ENCODE measurements at places on chromosomes 2 and 18. TPM values are rescaled to one million over a fixed set of nuclear protein-coding genes. Genes with fewer than 3 reads are reported as not detected.

BOLL gene
- 2.8 TPM for total RNA-seq

INPP5D gene
- 9.1 TPM for total RNA-seq

MC4R gene
- 0.21 TPM for total RNA-seq

CFAP65 gene
- not detected for total RNA-seq

D2HGDH gene
- total RNA-seq = 23.1 TPM

TLX2 gene
- not detected for total RNA-seq

RTP5 gene
- not detected for total RNA-seq

TRIM43 gene
- not detected for total RNA-seq

MALL gene
- 19.2 TPM for total RNA-seq

ITSN2 gene
- total RNA-seq = 44.4 TPM

AQP12B gene
- total RNA-seq = not detected

SIX2 gene
- 14.4 TPM for total RNA-seq

SLC35G4 gene
- total RNA-seq = not detected

LRRTM1 gene
- 0.62 TPM for total RNA-seq

COL3A1 gene
- 6,407 TPM for total RNA-seq

GREB1 gene
- 6.9 TPM for total RNA-seq

ACMSD gene
- total RNA-seq = not detected

COL6A3 gene
- 661 TPM for total RNA-seq

ITGA6 gene
- total RNA-seq = 200 TPM

TMEM247 gene
- total RNA-seq = not detected

ACTG2 gene
- total RNA-seq = 7.9 TPM

PRKAG3 gene
- total RNA-seq = 19.7 TPM

ASB18 gene
- 3.5 TPM for total RNA-seq

MYOM1 gene
- 662 TPM for total RNA-seq

HRH4 gene
- total RNA-seq = 0.21 TPM

DSG1 gene
- total RNA-seq = 17.2 TPM

RGPD8 gene
- total RNA-seq = 22.9 TPM

HAUS1 gene
- total RNA-seq = 56.6 TPM

ACKR3 gene
- 12.2 TPM for total RNA-seq

CYP27C1 gene
- 4.4 TPM for total RNA-seq

LIMS3 gene
- total RNA-seq = 7.3 TPM

ACOXL gene
- not detected for total RNA-seq

CRYBA2 gene
- total RNA-seq = not detected

IRS1 gene
- total RNA-seq = 16.1 TPM

FBXO15 gene
- total RNA-seq = 0.21 TPM

NR4A2 gene
- 4.3 TPM for total RNA-seq

TMEM178A gene
- 4.9 TPM for total RNA-seq

ELAC1 gene
- total RNA-seq = 5.3 TPM

IL1R2 gene
- 5.7 TPM for total RNA-seq

SPIRE1 gene
- total RNA-seq = 31.7 TPM

CYP1B1 gene
- total RNA-seq = 8.0 TPM

GPC1 gene
- total RNA-seq = 133 TPM

CROCC2 gene
- not detected for total RNA-seq

WBP1 gene
- 41.5 TPM for total RNA-seq

EN1 gene
- total RNA-seq = 0.41 TPM

SLC19A3 gene
- total RNA-seq = 5.3 TPM

CCDC74B gene
- 1.0 TPM for total RNA-seq

KCNS3 gene
- total RNA-seq = 46.3 TPM

DLGAP1 gene
- 4.4 TPM for total RNA-seq

EEF1B2 gene
- total RNA-seq = 358 TPM

Measured in tongue (tissue), 3 donors.